ENCODE measurements at places on chromosomes 6 and 20.
A peak's percentile ranks its signal among the peaks of the same experiment; 100 is the strongest.

- H3K27me3 ChIP-seq = no peaks in the 10 kb centered on the region
- peaks cover 17% of the 10 kb centered on the region for H3K4me1 ChIP-seq
- H3K4me3 ChIP-seq = no peak overlapping the region
- H3K27ac ChIP-seq = no peak overlapping the region
Observed at GRCh38 chr6:38307740-38308139, 332.0 kb downstream of the BTBD9 start.

- H3K27me3 ChIP-seq = no peaks in the 10 kb centered on the region
- no peak for DNase-seq
- H3K27ac ChIP-seq = no peak overlapping the region
- no peaks in the 10 kb centered on the region for H3K36me3 ChIP-seq
- H3K4me3 ChIP-seq = no peak overlapping the region
Observed at GRCh38 chr6:22221630-22222029, 75.2 kb downstream of the PRL start.

- no peak for DNase-seq
- H3K36me3 ChIP-seq = peaks cover 32% of the 10 kb centered on the region
- H3K4me3 ChIP-seq = no peak overlapping the region
- H3K27ac ChIP-seq = no peak overlapping the region
- H3K27me3 ChIP-seq = no peaks in the 10 kb centered on the region
- peaks cover 25% of the 10 kb centered on the region for H3K4me1 ChIP-seq
Observed at GRCh38 chr20:31948008-31948407, 3.8 kb downstream of the PDRG1 start.

DNA sequence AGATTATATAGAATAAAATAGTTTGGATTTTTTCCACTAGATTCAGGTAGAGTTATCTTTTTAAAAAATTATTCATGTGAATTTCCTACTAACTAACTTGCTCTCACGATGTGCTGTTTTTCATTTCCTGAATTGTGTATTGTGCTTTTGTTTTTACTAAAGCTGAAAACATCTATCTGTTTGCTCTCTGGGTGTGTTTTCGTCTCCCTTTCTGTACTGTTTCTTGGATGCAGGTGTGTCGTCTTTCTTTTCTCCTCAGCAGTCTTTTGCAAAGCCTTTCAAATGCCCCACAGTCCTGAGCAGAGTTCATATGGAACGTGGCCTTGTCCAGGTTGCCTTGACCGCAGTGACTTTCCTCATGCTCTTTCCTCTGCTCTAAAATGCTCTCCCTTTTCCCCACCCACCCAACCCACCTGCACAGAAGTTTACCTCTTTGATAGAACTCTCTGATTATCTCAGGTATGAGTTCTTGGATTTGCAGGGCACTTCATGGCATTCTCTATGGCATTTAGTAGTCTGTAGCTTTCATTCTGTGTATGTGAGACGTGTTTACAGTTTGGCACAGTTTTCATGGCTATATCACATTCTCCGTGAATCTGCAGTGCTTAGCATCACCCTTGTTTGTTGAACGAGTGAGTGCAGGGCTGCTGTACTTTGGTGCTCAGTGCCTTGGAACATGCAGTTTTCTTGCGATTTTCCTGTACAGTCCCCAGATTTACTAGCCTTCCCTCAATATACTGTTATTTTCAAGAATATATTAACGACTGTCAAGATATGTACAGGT lies 77.1 kb downstream of the FARS2 start:
- no peaks in the 10 kb centered on the region for H3K36me3 ChIP-seq
- peaks cover 29% of the 10 kb centered on the region for H3K4me1 ChIP-seq
- DNase-seq = no peak
- peak overlapping the region; percentile 72 for H3K4me3 ChIP-seq
- H3K27me3 ChIP-seq = no peaks in the 10 kb centered on the region

DNA sequence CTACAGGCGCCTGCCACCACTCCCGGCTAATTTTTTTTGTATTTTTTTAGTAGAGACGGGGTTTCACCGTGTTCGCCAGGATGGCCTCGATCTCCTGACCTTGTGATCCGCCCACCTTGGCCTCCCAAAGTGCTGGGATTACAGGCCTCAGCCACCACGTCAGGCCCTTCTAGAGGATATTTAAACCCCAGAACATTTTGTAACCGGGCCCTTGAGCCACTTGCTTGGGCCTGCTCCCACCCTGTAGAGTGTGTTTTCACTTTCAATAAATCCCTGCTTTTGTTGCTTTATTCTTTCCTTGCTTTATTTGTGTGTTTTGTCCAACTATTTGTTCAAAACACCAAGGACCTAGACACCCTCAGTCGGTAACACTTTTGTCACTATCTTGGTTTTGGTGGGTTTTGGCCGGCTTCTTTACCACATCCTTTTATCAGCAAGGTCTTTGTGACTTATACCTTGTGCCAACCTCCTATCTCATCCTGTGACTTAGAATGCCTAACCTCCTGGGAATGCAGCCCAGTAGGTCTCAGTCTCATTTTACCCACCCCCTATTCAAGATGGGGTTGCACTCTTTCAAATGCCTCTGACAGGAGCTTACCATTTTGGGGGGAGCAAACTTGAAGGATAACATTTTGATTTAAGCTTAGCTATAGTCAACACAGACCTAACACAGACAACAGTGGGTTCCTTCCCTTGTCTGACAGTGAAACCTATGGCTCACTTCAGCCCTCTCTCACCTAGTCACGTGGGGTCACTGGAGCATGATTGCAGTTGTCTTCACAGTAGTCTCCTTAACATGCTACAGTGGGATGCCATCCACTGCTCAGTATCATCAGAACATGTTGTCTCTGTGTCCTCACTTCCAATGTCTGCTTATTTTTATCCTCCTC lies 27.9 kb upstream of the KIF6 start:
- DNase-seq = no peak
- H3K36me3 ChIP-seq = no peaks in the 10 kb centered on the region
- no peaks in the 10 kb centered on the region for H3K4me1 ChIP-seq
- H3K27ac ChIP-seq = no peak overlapping the region
- no peak overlapping the region for H3K4me3 ChIP-seq
- H3K27me3 ChIP-seq = peaks cover 2% of the 10 kb centered on the region

GRCh38 chr6:168865-169455 lies 123.3 kb upstream of the DUSP22 start:
- H3K36me3 ChIP-seq = no peaks in the 10 kb centered on the region
- no peak overlapping the region for H3K4me3 ChIP-seq
- no peak overlapping the region for H3K27ac ChIP-seq
- no peak for DNase-seq
- peaks cover 3% of the 10 kb centered on the region for H3K4me1 ChIP-seq

GRCh38 chr6:106184629-106185028 lies 98.5 kb downstream of the PRDM1 start:
- H3K27me3 ChIP-seq = no peaks in the 10 kb centered on the region
- DNase-seq = no peak
- H3K27ac ChIP-seq = peak overlapping the region; percentile 77
- no peak overlapping the region for H3K4me3 ChIP-seq
- H3K4me1 ChIP-seq = peaks cover 74% of the 10 kb centered on the region
- peaks cover 39% of the 10 kb centered on the region for H3K36me3 ChIP-seq

- H3K36me3 ChIP-seq = peaks cover 39% of the 10 kb centered on the region
- no peak overlapping the region for H3K27ac ChIP-seq
- H3K27me3 ChIP-seq = no peaks in the 10 kb centered on the region
- no peak for DNase-seq
- no peak overlapping the region for H3K4me3 ChIP-seq
- H3K4me1 ChIP-seq = peaks cover 31% of the 10 kb centered on the region
Observed at GRCh38 chr6:155165029-155165710, 98.6 kb upstream of the CLDN20 start.

- no peak for DNase-seq
- peaks cover 7% of the 10 kb centered on the region for H3K36me3 ChIP-seq
- H3K4me1 ChIP-seq = peaks cover 15% of the 10 kb centered on the region
Observed at GRCh38 chr6:45044510-45045252, 283.4 kb upstream of the RUNX2 start.

DNA sequence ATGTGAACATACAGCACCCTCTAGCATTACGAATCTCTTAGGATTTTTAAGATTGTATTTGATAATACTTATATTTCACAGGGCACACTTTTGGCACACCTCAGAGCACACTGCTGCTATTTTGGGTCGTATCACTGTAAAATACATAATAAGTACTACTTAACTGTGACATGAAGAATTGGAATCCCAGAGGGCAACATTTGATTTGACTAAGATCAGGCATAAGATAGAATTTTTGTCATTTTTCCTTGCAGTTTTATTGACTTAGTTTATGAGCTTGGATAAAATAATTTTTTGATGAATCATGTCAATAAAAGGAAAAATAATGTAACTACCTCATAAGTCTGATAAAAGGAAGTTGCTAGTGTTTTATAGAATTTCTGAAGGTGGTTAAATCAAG lies 22.4 kb downstream of the MRS2 start:
- no peak for DNase-seq
- H3K27ac ChIP-seq = no peak overlapping the region
- no peak overlapping the region for H3K4me3 ChIP-seq
- H3K27me3 ChIP-seq = no peaks in the 10 kb centered on the region
- H3K36me3 ChIP-seq = peaks cover 21% of the 10 kb centered on the region

DNA sequence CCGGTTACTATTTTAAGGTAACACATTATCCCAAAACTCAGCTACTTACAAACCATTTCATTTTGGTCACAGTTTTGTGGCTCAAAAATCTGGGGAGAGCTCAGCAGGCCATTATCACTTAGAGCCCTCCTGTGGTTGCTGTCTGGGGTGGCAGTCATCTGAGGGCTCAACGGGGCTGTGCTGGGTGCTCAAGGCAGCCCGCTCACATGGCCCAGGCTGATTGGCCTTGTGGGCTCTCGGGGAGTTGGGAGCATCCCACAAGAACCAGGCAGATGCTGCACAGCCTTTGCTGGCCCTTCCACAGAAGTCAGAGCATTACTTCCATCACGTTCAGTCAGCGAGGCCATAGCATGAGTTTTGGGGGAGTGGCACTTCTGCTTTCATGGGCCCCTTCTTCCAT lies 6.3 kb upstream of the VSX1 start:
- H3K4me3 ChIP-seq = no peak overlapping the region
- H3K36me3 ChIP-seq = no peaks in the 10 kb centered on the region
- peaks cover 34% of the 10 kb centered on the region for H3K27me3 ChIP-seq
- peaks cover 32% of the 10 kb centered on the region for H3K4me1 ChIP-seq

DNA sequence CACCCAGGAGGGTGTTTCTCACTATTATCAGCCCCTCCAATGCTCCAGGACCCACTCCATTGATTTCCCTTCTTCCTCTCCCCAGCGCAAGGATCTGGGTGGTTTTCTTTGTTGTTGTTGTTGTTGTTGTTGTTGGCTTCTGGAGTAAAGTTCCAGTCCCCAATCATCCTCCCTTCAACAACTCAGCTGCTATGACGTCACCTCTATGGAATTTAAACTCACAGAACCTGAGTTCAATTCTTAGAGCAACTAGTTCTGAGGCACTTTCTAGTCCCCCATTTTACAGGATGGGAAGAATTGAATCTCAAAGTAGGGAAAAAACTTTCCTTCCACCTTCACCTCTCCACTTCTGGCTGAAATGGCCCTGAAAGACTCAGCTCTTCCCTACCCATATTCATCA lies 9.7 kb upstream of the WFDC8 start:
- DNase-seq = no peak
- H3K27ac ChIP-seq = no peak overlapping the region
- H3K4me1 ChIP-seq = no peaks in the 10 kb centered on the region
- H3K27me3 ChIP-seq = peaks cover 27% of the 10 kb centered on the region
- no peak overlapping the region for H3K4me3 ChIP-seq
- H3K36me3 ChIP-seq = no peaks in the 10 kb centered on the region

DNA sequence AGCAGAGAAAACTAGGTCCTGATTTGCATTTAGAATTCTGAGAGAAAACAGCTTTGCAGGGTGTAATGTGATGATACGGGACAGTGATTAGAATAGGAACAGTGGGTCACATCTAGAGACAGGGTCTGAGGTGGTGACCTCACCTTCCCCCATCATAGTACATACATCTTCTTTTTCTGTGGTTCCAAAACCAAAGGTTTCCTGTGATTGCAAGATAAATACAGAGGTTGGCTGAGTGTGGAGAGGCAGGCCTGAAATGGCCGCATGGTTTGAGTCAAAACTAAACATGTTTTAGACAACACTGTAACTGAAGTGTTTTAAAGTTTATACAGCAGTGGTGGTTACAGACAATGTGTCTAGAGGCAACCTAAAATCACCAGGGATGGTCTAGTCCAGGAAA lies 10.4 kb upstream of the NT5DC1 start:
- peak; percentile 66 for DNase-seq
- H3K4me1 ChIP-seq = peaks cover 23% of the 10 kb centered on the region
- H3K27ac ChIP-seq = peak overlapping the region; percentile 66
- H3K36me3 ChIP-seq = peaks cover 6% of the 10 kb centered on the region
- no peak overlapping the region for H3K4me3 ChIP-seq

GRCh38 chr20:34302312-34302722 lies 838 bp downstream of the AHCY start:
- DNase-seq = no peak
- peaks cover 25% of the 10 kb centered on the region for H3K4me1 ChIP-seq
- peak overlapping the region; percentile 84 for H3K4me3 ChIP-seq
- H3K27me3 ChIP-seq = peaks cover 6% of the 10 kb centered on the region
- peak overlapping the region; percentile 86 for H3K27ac ChIP-seq
- H3K36me3 ChIP-seq = peaks cover 3% of the 10 kb centered on the region

DNA sequence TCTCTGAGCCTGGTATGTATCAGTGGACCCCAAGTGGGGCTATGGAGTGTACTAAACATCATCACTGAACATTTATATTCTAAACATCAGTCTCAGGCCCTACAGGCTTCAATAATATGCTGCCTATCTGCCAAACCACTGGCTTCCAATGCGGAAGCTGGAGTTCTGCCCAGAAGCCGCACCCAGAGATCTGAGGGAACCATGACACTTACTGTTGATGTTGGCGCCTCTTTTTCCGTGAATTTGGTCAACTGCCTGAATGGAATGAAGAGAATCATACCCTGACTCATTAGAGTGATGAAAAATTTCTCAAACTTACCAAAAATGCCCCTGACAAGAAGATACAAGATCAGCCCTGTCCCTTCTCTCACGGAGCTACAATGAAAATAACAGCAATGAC lies 66.2 kb downstream of the SLC22A23 start:
- no peak overlapping the region for H3K4me3 ChIP-seq
- no peak overlapping the region for H3K27ac ChIP-seq
- H3K36me3 ChIP-seq = no peaks in the 10 kb centered on the region
- no peaks in the 10 kb centered on the region for H3K27me3 ChIP-seq

All from activated CD8-positive, alpha-beta memory T cell treated with anti-CD3 and anti-CD28 coated beads, Interleukin-2, amount 10 ng/mL, durations not matched to agents 7 days and 5 days (primary cell).